Mucosa of gallbladder (tissue), 1 donor: ENCODE measurements at places on chromosomes 13 and 19.
A peak's percentile ranks its signal among the peaks of the same experiment; 100 is the strongest.

- no peak for DNase-seq
These were observed 529 bp downstream of the ZNF836 start for GRCh38 chr19:52170863-52171320.

GRCh38 chr19:29586401-29586800 lies 19.7 kb upstream of the POP4 start:
- DNase-seq = no peak

DNA sequence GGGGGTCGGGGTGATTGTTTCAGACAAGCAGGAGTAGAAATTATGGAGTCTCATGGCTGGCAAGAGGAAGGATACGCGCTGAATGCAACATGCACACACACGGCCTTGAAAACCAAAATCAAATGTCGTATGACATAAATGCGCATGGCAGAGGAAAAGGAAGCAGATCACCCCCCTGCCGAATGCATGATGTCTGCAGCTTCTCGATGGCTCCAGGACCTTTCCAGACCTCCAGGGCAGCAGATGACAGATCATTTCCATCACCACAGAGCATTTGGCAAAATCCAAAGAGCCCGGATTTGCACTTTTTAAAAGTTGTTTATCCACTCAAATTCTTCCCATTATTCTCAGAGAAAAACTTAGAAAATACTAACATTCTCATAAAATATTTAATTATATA lies 211.7 kb downstream of the NHLRC3 start:
- no peak for DNase-seq

- DNase-seq = no peak
These were observed 15.0 kb upstream of the SLC39A3 start for GRCh38 chr19:2754659-2755447.

GRCh38 chr13:27636589-27637288 lies 15.0 kb downstream of the POLR1D start:
- DNase-seq = no peak

- peak; percentile 59 for DNase-seq
These were observed 15.7 kb upstream of the B3GNT3 start for GRCh38 chr19:17778968-17779929.

DNA sequence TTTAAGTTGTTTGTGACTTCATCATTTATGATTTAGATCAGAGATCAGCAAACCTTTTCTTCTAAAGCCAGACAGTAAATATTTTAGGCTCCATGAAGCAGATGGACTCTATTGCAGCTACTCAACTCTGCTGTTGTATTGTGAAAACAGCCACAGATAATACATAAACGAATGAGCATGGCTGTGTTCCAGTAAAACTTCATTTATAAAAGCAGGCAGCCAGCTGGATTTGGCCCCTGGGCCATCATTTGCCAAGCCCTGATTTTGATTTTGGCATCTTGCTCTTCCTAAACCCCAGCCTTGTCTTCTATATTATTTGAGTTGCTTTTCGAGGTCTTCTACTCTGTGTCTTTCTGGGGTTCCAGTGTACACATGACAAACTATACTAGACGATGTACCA lies 41.3 kb downstream of the RNASEH2B start:
- no peak for DNase-seq

DNA sequence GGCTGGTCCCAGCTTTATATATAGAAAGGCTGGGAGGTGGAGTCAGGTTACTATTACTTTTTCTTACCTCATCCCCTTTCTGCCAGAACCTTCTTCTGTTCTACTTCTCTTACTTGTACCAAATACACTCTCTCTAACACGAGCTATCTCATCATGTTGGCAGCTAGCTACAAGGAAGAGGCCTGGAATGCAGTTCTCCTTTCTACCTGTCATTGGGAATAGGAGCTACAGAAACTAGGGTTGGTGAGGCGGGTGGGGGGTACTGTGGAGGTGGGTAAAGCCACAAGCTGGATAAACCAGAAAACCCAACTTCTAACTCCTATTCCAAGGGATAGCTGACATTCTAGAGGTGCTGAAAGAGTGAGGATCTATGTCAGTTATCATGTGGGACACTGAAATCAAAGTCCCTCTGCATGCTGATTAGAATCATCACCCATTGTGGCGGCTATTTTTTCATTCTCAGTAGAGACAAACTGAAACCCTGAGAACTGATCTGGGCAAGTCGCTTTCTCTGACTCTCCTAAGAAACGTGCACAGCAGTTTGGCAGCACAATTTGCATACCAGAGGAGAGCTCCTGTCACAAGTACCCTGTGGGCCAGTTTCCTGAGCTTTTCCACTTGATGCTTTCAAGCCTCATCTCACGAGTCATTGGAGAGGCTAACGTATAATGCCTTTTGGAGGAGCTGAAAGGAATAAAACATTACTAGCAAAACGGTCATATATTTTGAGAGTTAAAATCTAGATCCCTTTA lies 358.1 kb downstream of the ENOX1 start:
- DNase-seq = no peak

DNA sequence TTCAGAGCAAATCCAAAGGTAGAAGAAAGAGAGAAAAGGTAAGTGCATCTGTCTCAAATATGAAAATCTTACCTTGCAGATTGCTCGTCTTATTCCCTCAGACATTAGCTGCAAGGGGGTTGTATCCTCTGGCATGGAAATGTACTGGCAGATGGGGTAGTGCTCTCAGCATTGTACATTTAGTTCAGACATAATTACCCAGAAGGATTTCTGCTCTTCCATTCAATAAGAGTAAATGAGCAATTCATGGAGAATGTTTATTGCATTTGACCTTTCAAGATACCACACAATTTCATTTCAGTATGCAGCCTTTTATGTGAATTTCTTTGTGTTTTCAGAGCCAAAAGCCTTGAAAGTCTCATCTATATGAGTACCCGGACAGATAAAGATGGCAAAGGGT lies 63.8 kb downstream of the SCEL start:
- DNase-seq = no peak

DNA sequence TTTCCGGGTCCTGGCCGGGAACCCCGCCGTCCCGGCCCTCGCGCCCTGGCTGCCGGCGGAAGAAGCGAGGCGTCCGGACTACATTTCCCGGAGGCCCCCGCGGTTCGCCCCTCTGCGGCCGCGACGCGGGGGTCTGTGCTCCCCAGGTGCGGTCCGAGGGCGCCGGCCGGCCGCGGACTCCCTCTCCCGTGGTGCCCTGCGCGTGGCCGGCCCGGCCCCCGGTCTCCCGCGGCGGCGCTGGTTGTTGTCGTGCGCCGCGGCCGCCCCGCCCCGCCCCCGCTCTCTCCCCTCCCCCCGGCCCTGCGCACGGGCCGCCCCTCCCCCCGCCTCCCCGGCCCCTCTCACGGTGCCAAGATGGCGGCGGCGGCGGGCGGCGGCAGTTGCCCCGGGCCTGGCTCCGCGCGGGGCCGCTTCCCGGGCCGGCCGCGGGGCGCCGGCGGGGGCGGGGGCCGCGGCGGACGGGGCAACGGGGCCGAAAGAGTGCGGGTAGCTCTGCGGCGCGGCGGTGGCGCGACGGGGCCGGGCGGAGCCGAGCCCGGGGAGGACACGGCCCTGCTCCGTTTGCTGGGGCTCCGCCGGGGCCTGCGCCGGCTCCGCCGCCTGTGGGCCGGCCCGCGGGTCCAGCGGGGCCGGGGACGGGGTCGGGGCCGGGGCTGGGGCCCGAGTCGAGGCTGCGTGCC lies at the start of gene KMT2B:
KMT2B (plus strand) TSS at position 339 of the 680 bp plus-strand sequence; CDS start at position 355, 16 bp downstream.
- no peak for DNase-seq

- no peak for DNase-seq
These were observed 4.2 kb upstream of the ISYNA1 start for GRCh38 chr19:18441804-18442788.

DNA sequence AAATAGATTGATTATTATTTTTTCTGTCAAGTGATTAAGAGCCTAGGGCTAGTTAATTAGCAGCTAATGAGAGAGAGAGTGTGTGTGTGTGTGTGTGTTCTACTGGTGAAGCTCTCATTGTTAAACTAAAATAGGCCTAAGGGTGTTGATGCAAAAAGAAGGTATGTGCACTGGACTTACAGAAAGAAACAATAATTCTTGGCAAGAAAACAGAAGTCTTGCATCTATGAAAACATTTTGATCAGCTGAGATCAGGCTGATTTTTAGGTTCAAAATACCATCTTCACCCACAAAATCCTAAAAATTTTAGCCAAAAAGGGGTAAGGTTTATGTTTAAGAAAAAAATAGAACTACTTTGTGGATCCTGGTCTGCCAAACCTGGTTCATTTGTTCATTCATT lies 106.5 kb downstream of the POSTN start:
- DNase-seq = no peak

DNA sequence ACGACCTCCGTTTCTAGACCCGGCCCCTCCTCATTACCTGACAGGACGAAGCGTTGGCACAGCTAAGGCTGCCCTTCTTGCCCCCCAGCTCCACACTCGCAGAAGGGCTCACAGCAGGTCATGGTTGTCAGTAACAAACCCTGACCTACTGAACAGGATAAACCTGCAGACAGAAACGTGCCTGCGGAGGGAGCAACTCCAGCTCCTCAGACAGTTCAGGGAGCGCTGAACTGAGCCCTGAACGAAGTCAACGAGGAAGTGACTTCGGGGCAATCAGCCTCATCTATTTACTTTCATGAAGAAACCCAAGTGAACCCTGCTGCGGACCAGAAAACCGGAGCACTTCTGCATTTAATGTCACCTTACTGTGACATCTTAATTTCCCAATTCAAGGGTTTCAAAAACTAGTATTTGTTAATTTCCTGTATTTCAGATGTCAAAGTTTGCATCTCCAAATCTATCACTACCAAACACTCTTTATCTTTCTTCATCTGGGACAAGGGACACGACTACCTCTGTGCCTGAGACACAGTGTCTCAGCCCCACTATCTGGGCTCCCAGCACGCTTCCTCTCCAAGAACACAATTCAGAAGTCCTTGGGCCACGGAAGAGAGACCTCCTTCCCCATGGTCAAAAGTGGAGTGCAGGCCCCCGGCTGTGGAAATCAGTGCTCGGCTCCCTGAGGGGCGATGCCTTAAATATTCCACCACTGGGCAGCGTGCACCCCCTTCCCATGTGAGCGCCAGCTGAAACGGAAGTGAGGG lies 40.2 kb downstream of the CARS2 start:
- DNase-seq = no peak

GRCh38 chr19:30070968-30071632 lies 129.1 kb downstream of the URI1 start:
- DNase-seq = no peak
